ENCODE measurements at places on chromosomes 1 and 21.

DNA sequence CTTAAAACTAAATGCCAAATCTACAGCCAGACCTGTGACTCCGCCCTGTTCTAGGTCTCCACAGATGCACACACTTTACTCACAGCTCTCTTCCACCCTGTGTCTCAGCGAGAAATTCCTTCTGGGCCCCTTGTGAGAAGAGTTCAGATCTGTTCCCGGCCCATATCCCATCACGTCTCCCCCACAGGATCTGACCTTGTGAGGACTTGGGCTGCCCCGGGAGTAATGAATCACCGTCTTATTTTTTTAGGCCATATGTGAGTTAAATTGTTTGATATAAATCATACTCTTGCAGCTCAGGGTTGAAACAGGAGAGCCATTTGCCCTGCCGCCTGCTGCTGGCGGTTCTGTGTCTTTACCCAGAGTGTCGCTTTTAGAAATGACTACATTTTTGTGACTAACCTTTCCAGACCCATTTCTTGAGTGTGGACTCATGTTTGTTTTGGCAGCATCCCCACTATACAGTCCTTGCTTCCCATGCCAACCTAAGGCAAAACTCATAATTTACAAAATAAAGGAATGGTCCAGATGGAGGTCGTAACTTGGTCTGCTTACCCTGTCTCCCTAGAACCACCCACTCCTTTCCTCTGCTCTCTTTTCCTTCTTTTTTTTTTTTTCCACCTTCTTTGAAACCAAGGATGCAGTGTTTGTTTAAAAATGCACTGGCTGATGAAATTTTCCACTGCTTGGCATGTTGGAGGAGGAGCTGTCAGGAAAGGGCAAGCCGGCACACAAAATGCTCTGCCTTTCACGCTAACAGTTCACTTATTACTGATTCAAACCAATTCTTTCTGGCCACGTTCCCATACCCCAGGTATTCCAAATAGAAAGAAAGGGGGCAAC, 98.0 kb upstream of the C1orf105 start:
- no peak for DNase-seq

DNA sequence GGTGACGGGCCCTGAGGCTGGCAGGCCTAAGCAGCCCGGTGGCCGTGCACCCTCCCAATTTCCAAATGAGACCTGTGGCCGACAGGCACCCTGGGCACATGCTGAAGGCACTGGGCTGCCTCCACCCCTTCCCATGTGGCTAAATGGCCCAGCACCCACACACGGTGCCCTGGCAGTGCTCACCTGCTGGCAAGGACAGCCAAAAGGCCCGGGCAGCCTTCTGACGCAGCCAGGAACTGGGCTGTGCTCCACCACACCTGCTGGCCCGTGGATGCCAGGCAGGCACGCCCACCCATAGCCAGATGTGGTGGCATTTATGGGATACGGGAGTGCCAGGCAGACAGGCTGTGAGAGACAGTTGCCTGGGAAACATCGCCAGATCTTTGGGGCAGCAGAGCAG, 4.0 kb upstream of the FAAP20 start:
- no peak for DNase-seq

GRCh38 chr1:44505210-44505993, 100.3 kb downstream of the RNF220 start:
- no peak for DNase-seq

GRCh38 chr1:206895837-206896242, 1.4 kb upstream of the IL24 start:
- no peak for DNase-seq

GRCh38 chr1:33902486-33903209, 38.8 kb downstream of the HMGB4 start:
- DNase-seq = no peak

DNA sequence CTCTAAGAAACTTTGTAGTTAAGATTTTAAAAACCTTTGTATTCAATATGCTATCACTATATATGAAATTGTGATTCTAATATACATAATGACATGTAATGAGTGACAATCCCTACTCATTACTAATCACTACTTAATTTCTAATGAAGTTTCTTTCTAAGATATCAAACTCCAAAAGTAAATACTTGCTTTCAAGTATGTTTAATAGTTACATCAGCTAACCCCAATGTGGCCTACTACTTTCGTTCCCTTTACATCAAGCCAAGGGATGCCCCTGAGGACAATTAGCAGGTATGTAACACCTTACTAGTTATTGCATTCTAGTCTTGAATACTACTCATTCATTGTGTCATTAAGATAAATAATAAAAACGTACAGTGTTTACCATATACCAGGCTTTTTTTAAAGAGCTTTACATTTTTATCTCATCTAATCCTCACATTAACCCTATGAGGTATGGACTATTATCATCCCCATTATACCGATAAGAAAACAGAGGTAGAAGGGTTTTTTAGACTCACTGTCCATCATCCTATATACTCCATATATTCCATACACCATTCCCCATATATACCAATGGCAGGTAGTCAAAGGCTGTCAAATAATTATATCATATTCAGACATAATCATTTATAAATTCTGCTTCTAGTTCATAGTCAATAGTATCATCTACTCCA, 4.2 kb downstream of the PPP1R15B start:
- DNase-seq = no peak

Data from activated CD4-positive, alpha-beta T cell treated with anti-CD3 and anti-CD28 coated beads for 24 hours (primary cell).